ENCODE measurements at places on chromosomes 3 and 15. TPM values are rescaled to one million over a fixed set of nuclear protein-coding genes. Genes with fewer than 3 reads are reported as not detected.
A peak's percentile ranks its signal among the peaks of the same experiment; 100 is the strongest.

DNA sequence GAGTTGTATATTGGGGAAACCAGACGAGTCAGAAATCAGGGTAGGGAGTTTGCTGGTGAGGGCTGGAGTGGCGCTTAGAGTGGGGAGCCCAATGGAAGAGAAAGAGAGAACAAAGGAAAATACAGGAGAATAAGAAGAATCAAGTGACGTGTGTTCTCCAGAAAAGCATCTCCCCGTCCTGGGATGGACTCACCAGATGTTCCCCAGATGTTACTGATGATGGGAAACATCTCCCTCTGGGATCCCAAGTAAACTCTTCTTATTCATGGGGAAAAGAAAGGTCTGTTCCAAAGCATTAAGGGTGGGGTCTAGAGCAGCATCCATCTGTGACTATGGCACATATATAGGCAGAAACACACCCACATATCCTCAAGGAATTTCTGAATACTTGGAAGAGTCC lies 3.0 kb upstream of the CSRNP1 start:
- no peak for DNase-seq

DNA sequence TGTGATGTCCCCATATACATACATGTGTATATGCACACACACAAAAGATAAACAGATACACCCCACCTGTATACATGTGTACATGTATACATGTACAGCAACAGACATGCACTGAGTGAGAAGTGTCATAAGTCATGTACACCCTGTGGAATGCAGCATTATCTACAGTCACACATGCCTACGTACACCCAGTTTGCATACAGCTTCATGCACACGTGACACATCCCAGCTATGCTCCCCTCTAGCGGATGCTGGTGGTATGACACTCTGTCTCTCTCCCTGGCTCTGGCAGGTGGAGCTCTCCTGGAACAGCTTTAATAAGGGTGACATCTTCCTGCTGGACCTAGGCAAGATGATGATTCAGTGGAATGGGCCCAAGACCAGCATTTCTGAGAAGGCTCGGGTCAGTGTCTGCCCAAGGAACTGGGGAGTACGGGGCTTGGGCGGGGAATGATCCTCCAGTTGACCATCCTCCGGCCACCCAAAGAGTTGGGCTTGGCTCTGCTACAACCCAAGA lies 6.3 kb downstream of the VILL start:
- peak; percentile 81 for DNase-seq

- peak; percentile 66 for DNase-seq
These were observed 676 bp downstream of the CNOT10 start for GRCh38 chr3:32685543-32686185.

DNA sequence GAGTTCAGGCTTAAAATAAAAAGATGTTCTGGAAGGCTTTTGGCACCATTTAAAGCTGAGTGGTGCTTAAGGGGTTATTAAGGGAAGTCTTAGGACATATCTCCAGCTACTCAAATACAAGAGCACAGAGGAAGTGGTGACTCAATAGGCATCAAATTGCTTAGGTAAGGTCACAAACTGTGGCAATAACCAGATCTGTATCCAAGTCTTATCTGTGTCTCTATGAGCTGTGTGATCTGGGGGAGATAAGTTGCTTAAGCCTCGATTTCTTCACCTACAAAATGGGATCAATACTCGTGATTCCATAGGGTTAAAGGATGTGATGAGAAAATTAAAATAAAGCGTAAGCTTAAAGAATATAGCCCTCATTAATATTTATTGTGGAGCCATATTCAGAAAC lies 7.6 kb downstream of the HDC start:
- peak; percentile 35 for DNase-seq

- peak; percentile 91 for DNase-seq
These were observed 123.4 kb downstream of the CHSY1 start for GRCh38 chr15:101128221-101129015.

- DNase-seq: peak; percentile 76
These were observed 200.3 kb upstream of the ICE2 start for GRCh38 chr15:60679256-60679655.

DNA sequence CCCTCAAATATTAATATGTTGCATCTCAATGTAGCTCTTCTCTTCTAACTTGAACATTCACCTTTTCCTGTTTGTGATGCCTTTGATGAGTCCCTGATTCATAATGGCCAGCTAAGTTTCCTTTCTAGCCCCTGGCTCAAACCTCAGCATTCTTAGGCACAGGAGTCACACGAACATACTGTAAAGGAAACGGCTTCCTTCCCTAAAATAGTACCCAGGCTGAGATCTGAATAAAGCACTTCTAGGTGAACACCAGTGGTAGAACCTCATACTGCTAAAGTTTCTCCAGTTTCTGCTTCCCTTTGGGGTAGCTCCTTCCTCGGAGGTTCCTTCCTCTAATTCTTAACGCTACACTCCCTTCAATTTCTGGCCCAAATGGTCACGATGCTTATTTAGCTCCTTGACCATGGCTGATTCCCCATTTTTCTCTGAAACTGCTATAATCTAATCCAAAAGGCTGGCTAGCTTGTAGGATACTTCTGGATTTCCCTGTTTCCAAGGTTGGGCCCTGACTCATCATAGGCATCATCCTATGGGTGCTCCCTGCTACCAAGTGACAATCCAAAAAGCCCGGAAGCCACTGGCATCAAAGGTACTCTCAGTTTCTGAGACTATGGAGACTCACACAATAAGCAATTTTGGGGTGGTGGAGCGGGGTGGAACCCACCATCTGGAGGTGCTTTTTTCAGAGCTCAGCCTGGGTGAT lies 2.4 kb downstream of the ANAPC13 start:
- peak; percentile 94 for DNase-seq

- DNase-seq: peak; percentile 81
These were observed 2.6 kb upstream of the CEMIP start for GRCh38 chr15:80776420-80777045.

- no peak for DNase-seq
These were observed 109.4 kb downstream of the WNT7A start for GRCh38 chr3:13770170-13771169.

GRCh38 chr3:54957711-54958110 lies 29.9 kb upstream of the LRTM1 start:
- DNase-seq: no peak

- DNase-seq: no peak
These were observed 208.4 kb downstream of the UBE3A start for GRCh38 chr15:25230442-25230841.

DNA sequence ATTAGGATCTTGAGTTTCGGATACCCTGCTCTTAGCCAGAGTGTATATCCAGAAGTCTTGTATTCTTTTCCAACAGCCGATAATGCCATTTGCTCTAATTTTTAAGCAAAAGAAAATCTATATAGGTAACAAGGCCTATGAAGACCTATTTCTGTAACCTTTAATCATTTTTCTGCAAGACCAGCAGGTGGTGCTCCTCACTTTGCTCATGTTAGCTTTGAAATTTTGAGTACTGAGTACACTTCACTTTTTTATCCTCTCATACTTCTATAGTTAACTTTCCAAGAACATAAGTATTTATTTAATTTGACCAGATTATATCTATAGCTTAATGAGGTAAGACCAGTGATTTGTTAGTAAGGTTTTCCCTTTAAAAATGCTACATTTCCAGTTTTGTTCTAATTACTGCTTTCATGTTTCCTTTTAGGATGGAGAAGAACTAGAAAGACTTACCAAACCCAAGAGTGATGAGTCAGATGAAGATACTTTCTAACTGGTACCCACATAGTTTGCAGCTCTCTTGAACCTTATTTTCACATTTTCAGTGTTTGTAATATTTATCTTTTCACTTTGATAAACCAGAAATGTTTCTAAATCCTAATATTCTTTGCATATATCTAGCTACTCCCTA lies 20.5 kb downstream of the SLC35A5 start:
- peak; percentile 78 for DNase-seq

GRCh38 chr3:99232696-99233095 lies 331.2 kb upstream of the DCBLD2 start:
- DNase-seq: peak; percentile 47

DNA sequence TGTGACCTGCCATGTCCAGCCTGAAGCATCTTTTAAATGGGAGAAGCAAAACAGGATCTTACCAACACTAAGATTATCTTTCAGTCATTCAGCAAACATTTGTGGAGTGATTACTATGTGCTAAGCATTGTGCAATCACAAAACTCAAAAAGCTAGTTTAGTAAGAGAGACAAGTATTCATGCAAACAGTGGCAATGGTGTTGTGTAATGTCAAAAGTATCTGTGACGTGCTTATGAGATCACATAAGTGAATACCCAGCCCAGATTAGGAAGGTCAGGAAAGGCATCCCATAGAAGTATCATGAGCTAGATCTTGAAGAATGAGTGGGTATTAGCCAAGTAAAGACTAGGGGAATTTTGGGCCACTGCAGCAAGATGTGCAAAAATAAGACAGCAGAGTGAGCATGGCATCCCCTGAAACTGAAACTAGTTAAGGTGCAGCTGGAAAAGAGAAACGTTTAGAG lies 32.1 kb downstream of the SEC62 start:
- DNase-seq: peak; percentile 89

DNA sequence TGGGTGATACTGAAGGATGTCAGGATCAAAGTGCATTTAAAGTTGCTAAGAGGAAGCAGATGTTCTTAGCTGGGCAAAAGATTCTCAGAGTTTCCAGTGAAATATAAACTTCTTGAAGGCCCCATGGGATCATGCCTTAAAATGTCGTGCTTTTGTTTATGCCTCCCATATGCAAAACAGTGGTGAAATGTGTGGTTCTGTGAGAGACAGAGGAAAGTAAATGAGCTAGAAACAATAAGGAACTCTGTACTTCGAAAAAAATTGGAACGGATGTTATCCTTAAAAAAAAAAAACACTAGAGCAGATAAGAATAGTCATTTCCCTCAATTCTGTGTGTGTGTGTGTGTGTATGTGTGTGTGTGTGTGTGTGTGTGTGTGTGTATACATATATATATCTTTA lies 497.0 kb upstream of the TBL1XR1 start:
- DNase-seq: peak; percentile 46

DNA sequence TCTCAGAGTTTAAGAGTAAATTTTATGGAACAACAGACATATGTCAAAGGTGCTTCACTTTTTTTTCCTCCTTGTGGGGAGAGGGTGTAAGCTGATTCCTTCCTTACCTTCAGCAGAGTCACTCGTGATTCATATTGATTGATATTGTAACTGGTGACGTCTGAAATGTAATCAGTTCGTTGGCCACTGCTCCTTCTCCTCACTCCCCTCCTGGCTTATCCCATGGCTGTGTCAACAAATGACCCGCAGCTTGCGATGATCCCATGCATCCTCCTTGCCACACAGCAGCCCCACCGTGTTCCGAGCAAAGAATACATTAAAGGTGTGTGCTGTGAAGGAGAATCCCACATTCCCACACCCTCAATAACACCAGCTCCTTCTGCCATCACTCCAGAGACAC lies 7.3 kb downstream of the MGLL start:
- DNase-seq: no peak

- peak; percentile 80 for DNase-seq
These were observed 210.4 kb downstream of the TP63 start for GRCh38 chr3:189841473-189842205.

DNA sequence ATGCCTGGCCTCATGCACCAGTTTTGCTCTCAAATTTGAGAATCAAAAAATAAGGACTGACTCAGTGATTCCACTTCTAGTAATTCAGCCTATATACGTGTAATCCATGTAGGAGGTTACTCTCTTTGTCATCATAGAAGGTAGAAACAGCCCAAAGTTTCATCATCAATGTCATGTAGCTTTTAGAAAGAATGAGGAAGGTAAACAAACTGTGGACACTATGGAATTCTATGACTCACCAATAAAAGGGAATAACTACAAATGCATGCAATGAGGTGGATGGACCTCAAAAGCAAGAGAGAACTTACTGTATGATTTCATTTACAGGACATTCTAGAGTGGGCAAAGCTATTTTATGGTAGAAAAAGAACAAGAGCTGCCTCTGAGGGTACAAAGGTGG lies 93.2 kb upstream of the LRIG1 start:
- DNase-seq: peak; percentile 76

GRCh38 chr3:58256061-58256460 lies 18.5 kb downstream of the ABHD6 start:
- DNase-seq: no peak

GRCh38 chr3:42728056-42728455 lies 25.5 kb upstream of the HHATL start:
- no peak for DNase-seq

DNA sequence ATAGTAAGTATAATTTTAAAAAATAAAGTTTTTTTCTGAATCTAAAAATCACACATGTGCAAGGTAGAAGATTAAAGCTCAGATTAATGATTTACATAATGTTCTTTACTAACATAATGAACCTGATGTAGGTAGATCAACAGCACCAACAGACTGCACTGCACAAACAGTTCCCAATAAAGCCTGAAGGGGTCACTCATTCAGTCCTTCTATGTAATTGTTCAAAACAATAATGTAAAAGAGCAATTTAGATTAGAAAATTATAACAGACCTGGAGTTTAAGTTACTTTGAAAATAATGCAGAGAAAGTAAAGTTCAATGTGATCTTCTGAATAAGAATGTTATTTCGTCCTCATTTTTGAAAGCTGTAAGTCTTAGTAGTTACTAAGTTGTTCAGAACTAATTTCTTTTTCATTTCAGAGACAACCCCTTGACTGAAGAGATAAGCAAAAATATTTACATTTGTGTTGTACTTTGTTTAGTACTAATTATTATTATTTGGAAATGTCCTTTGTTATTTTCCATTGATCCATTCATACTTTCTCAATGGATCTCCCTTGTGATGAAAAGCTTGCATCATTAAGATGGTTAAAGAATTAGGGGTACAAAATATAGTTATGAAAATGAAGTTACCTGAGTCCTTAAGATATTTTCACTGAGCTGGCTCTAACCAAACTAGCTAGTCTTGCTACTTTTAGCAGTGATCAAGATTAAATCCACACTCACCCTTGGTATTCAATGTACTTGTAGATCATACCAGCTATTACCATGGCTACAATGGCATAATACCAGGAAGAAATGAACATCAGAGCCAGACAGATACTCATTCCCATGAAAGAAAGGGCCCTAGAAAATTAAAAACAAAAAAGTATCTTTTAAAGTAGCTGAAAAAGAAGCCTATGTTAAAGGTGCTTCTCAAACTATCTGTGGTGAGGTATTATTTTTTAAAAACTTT lies 16.8 kb downstream of the EMC4 start:
- peak; percentile 63 for DNase-seq

DNA sequence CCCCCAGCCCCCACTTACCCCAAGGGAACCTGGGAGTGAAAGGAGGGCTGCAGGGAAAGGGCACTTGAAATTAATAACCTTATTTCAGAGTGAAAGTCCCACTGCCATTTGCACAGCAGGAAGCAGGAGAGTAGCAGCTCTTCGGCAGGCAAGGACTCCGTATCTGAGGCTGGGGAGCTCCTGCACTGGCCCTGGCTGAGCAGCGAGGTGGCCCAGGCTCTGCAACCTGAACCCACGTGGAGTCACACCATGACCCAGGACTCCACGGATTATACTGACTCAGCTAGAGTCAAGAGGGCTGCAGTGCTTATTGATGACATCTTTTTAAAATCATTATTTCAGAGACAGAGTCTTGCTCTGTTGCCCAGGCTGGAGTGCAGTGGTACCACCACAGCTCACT lies 214.5 kb downstream of the XXYLT1 start:
- no peak for DNase-seq

Gene GOLGA6D
- polyA plus RNA-seq: not detected

Gene KNG1
- not detected for polyA plus RNA-seq

Gene FEZF2
- not detected for polyA plus RNA-seq

Gene XYLB
- 5.2 TPM for polyA plus RNA-seq

Gene CPB1
- not detected for polyA plus RNA-seq

Gene UROC1
- polyA plus RNA-seq: not detected

Gene CELF6
- not detected for polyA plus RNA-seq

All from GM23248 (cell line).